ENCODE measurements at places on chromosomes 6 and 20.

DNA sequence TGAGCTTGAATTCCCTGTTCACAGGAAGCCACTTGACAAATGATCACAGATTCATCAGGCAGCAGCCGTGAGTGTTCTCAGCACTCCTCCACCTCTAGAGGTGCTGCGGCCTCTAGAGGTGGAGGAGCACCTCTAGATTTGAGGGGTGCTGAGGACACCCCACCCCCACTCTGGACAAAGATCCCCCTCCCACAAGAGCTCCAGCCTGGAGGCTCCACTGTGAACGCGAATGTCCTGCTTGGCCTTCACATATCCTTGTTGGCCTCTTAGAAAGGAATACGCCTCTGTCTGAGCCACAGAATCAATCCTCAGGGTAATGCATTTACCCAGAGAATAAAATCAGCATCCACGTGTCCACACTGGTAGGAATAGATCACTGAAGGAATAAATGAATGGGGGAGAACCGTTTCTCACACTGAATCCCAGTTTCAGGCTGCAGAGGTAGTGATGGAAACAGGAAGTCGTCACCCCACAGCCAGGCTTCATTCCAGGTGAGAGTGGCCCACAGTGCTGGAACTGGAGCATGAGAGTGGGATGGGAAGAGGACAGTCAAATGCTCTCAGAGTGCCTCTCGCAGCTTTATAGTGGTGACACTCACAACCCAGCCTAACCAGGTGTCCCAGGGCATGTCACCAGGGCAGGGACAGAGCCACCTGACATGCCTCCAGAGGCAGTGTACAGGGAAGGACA is 16.6 kb downstream of the NPEPL1 start:
- no peak for DNase-seq

DNA sequence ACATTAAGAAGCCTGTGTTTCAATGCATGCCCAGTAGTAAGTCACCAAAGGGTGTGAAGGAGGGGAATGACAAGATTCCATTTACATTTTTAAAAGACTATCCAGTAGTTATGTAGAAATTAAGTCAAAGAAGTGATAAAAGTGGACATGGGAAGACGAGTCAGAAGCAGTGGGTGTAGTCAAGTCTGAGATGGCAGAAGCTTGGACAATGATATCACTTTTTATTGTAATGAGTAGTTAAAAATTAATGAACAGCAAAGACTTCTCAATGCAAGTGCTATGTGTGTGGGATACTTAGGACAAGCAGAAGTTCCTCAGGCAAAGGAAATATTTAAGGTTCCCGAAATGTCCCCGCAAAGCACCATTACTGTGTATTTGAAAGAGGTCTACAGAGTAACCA is 156.0 kb downstream of the DST start:
- no peak for DNase-seq

DNA sequence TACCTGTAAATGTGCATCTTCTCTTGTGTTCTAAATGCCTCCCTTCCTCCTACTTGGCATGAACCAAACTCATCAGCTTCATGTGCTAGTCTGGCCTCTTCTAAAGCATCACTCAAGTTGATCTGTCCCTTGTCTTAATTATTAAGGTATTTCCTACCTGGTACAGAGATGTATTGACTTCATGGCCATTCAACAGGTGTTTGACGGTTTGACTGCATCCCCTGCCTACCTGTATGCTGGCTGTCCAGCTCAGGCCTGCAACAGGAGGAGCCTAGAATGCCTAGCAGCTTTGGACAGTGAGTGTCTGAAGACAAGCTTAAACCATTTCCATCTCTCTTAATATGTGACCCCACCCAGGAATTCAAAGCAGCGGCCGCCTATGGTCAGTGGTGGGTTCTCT is 24.6 kb downstream of the RIN2 start:
- DNase-seq: no peak

DNA sequence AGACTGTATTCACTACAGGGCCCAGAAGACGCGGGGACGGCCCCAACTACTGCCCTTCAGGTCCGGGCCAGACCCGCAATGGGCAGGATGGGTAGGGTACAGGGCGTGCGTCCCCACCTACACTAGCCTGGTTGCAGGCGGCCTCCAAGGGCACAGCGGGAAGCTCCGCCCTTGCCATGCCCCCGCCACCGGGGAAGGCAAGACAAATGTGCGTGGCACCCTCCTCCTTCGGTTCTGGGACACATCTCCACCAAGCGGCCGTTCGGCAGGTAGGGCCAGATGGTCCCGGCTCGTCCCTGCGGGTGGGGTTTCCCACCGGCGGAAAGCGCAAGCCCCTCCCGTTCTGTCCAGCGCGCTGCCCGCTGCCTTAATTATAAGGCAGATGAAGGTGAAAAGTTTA is 5.6 kb downstream of the NXT1 start:
- no peak for DNase-seq

- DNase-seq: no peak
Observed at GRCh38 chr6:74114428-74114827, 418.4 kb downstream of the CD109 start.

- DNase-seq: no peak
Observed at GRCh38 chr20:62004614-62005013, 61.1 kb downstream of the TAF4 start.

DNA sequence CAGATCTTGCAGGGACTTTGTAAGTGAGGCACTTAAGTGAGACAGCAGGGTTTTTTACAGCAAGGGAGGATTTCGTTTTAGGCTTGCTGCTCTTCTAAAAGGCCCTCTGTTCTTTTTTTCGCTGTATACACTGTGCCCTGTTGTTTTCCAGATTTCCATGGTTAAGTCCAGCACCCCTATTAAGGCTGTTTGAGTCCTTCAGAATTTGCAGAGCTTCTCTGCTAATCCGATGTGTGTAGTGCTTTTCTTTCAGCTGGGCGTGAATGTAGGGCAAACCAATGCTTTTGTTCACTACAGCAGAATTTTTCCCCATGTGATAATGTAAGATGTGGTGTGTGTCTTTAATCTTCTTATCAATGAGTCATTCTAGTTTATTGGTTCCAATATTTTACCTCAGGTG is 200.5 kb upstream of the RREB1 start:
- no peak for DNase-seq

GRCh38 chr20:53122853-53123252 is 150.7 kb downstream of the TSHZ2 start:
- DNase-seq: no peak

DNA sequence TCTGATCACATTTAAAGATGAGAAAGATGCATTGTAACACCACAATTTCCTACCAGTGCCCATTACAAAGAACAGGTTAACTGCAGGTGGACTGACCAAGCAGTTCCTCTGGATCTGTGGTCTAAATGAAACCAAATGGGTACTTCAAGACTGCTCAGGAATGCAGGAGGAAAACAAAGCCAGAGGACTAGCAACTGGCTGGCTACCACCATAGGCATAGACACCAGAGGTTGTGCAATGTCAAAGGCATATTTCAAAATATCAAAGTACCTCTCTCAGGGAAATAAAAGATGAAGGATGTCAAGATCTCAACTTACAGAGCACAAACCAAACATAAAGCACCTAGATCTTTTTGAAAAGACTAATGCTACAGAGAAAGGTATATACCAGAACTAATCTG is 65.5 kb downstream of the GMDS start:
- no peak for DNase-seq

DNA sequence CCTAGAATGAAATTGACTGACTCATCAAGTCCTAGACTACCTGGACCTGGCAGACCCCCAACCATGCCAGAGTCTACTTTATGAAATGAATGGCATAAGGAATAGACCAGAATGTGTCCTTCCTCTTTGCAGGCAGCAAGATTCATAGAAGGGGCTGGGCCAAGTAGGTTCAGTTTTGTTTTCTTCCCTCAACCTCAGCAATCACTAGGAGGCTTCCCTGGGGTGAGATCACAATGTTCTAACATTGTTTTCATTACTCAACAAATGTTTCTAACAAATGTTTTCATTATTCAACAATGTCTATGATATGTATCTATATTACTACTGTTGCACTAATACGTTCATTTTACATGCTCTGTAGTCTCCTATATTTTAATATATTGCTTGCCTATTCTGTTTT is 8.4 kb upstream of the FAM162B start:
- no peak for DNase-seq

DNA sequence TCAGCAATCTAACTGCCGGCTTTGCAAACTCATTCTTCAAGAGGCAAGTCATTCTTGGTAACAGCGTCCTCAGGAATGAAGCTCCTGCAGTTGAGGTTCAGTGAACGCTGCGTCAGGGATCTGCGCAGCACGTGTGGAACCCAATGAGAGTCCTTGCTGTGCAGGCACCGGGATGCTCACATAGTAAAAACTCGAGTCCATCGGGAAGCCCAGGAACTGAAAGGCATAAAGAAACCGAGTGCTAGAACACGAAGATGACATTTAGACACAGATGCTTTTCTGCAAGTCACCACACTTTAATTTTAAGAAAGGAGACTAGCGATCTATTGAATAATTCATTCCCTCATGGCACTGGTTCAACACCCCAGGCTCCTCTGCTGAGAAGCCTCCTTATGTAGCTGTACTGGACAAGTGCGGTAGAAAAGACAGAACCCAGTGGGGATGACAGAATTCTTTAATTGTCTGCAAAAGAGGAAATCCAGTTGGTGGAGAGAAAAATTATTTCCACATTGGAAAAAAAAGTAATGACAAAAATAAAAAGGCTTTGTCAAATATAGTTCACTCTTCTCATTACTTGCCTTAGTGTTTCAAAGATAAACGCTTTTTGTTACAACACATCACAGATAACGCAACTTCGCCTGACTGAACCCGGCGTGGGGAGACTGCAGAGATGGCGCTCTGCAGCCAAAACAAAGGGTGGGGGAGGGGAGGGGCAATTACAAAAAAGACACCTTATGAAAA is 1.9 kb upstream of the AFDN start:
- no peak for DNase-seq

DNA sequence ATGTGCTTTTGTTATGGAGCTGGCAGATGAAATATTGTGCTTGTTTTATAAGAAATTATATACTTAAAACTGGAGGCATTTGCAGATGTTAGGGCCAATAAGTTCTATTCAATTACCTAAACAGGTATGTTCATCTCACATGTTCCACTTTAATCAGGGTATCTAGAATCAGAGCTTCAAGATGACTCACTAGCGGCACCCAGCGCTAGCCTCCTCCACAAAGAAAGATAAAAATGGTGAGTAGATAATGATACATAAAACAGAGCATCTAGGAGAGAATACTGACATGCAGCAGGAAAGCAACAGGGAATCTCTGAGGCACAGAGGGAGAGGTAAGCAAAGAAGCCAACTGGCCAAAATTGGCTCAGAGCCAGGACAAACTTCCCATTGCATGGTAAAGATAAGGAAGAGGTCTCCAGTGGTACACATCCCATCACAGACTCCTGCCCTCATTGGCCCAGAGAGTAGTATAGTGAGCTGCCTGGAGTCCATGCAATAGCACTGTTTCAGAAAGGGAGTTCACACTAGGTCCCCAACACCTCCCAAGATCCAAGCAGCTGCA is 200.7 kb upstream of the SPTLC3 start:
- DNase-seq: no peak

DNA sequence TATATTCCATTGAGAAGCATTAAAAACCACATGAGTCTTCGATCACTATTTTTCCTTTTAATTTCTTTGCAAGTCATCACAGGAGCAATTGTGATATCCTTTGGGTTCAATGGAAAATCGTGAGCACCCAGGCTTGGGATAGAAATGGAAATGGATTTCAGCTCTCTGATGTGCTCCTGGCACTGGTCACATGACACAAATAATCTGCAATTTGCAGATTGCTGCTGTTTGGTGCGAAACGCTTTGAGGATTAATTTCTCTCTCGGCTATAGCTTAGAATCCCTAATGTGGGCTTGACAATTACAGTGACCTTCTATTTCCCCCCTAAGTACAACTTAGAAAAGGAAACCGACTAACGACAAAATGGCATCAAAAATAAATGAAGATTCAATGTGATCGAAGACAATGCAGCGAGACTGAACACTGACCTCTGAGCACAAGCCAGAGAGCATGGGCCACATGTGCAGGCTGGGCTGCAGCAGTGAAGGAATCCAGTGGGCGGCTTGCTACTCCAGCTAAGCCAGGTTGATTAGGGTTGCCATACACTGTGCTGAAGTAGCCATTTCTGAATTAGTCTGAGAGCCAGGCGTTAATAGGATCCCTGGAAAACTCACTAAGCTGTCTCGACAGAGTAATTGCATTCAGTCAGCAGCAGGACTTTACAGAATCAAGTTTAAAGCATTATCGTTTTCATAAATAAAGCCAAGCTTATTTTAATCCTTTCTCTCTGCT is 301.8 kb upstream of the AGPAT4 start:
- DNase-seq: no peak

DNA sequence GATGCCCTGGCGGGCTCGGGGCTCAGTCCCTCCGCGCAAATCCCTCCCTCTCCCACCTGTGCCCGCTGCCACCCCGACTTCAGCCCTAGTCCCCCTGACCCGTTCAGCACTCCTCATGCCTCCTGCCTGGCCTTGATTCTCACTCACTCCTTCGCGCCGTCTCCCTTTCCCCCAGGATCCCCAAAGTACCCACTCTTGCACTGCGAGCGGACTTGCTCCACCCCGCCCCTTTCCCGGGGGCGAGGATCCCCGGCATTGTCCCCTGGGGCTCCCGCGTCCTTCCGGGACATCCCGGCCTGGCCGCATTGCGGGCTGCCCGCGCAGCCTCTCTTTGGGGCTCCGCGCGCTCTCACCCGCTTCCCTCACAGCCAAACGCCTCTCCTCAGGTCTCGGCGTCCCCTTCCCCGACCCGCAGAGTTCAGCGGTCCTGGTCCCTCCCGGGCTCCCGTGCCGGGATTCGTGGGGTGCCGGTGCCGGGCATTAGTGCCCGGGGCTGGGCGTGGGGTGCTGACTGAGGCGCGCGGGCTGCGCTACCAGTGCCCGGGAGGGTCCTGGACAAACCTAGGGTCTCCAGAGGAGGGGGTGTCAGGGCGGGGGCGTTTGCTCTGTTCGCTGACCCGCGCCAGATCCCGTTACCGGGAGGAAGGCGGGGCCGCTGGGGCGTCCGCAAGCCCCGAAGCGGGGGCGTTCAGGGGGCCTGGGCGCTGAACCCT is 45.5 kb upstream of the SUPT3H start:
- no peak for DNase-seq

DNA sequence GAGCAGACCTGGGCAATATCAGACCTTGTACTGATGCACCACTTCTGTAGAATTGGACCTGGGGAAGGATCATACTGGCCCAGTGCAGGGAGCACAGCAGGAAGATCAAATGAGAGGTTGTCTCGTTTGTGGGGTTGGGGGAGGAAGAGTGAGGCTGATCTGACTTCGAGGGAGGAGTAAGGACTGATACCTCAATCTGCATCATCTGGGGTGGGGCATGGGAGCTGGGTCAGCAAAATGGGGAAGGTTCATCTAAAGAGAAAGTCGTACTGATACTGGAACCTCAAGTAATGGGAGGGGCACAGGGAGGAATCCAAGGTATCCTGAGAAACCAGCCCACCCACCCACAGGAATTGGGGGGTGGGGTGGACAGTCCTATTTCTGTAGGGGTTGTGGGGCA is 3.7 kb downstream of the RNF39 start:
- DNase-seq: no peak

- DNase-seq: no peak
Observed at GRCh38 chr6:87944541-87944954, 103.1 kb upstream of the SPACA1 start.

DNA sequence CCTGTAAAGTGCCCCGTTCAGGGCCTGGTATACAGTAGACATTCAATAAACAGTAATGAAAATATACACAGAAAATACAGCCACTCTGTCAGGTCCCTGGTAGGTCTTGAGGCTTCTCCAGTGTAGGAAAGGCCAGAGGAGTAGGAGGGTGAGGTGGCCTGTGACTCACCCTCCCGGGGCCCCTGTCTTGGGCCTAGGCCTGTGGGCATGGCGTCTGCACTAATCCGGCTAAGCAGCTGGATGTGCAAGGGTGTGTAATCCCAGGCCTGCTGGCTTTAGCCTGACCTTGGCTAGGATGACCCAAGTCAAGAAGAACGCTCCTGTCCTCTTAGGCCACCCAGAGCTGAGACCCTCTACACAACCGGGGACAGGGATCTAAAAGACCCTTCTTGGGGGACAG is 84.9 kb downstream of the KCNB1 start:
- DNase-seq: no peak
